ENCODE measurements at places on chromosomes 5 and 9. TPM values are rescaled to one million over a fixed set of nuclear protein-coding genes. Genes with fewer than 3 reads are reported as not detected.

DNA sequence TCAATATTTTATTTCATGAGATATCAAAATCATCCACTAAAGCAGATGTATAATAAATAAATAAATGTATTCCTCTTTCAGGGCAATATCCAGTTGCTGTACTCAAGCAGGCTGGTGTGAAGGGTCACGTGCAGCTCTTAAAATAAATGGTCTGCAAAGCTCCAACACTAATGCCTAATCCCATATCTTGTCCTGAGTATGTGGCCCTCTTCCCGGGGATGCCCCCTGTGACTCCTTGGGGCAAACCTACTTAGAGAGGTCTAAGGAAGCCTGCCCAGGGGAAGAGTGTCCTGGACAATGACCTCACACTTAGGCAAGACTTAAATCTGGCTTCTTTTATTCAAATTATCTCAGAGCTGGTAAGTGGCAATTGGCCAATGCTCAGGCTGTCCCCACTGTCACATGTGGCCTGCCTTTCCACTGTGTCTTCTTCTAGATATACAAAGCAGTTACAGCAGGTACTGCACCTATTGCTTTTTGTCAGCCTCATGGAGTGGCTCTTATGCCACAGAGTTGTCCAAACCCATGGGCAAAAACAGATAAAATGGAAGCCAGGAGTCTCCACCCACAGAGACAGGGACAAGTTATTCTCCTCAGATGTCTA, 55.3 kb downstream of the SEMA5A start:
- no peak for DNase-seq

PAIP2 gene
- total RNA-seq = 75.6 TPM

GRCh38 chr5:95081982-95082381, 202.9 kb downstream of the MCTP1 start:
- no peak for DNase-seq

SCGB3A1 gene
- total RNA-seq = 1.4 TPM

DNA sequence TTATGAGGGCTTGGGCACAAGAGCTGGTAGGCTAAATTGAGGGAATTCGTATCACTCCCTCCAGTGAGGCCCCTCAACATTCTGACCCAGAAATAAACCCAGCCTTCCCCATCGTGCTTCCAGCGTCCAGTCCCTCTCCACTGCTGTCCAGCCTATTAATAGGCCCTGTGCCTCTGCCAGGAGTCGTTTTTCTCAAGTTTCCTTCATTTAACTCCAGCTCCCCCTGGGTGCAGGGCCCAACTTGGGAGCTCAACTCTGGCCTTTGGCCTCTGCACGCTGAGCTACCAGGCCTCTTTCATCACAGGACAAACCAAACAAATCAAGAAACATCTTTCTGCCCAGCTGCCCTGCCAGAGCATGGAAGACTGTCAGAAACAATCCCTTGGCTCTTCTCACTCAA, 10.0 kb downstream of the HBEGF start:
- no peak for DNase-seq

UNC13B gene
- total RNA-seq = 49.5 TPM

DNAI1 gene
- not detected for total RNA-seq

DNA sequence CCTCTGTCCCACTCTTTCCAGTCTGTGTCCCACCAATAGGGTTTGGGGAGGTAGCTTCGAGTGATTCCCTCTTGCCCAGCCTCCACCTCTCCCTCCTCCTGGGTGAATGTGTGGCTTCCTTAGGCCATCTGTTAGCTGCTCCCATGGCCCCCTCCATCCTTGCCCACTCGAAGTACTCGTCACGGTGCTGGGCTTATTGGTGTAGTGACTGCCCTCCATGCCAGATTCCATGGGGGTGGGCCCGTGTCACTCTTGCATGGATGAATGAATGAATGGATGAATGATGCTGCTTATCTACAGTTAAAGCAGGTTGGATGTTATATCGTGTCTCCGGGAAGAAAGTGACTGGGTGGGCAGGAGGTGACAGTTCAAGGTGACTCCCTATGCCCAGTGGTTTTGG, 19.1 kb downstream of the HMCN2 start:
- DNase-seq = no peak

DMRT3 gene
- total RNA-seq = not detected

PCDHAC2 gene
- total RNA-seq = 4.0 TPM

CARTPT gene
- not detected for total RNA-seq

- no peak for DNase-seq
Measured at GRCh38 chr5:57445705-57446037, 36.9 kb downstream of the ACTBL2 start.

GRCh38 chr9:90070931-90071660, 466.3 kb downstream of the GADD45G start:
- DNase-seq = no peak

AJM1 gene
- total RNA-seq = 4.8 TPM

DNA sequence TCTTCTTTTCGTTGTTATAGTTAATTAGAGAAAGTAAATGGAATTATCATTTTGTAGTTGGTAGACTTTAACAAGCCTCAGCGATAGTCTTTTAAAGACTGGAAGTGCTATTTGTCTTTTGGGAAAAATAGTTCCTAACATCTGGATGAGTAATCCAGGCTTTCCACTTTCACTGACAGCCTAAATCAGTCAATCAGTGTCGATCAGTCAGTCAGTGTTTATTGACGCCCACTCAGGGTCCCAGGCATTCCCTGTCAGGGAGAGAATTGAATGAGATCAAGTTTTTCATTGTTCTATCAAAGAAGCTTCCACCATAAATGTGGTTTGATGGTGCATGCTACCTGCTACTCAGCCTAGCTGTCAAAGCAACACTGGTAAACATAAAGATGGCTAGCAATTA, 2.6 kb downstream of the ABL1 start:
- DNase-seq = no peak

PPP1R2B gene
- not detected for total RNA-seq

DNA sequence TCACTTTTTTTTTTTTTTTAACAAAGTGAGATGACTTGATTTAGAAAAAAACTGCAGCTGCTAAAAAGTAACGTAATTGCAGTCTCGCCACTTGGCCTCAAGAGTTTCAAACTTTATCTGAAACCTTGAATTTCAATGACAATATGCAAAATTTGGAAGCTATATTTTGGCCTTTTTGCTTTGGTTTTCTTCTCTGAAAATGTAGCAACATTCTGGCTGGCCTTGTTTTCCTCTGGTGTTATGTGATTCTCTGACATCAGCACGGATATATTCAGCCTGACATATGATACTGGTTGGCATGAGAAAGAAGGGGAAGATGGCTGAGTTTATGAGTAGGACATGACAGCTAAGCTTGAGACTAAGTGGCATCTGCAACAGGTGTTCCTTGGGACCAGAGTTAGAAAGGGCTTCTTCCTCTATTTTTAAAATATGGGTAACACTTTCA, 136.5 kb downstream of the MEF2C start:
- DNase-seq = no peak

DNA sequence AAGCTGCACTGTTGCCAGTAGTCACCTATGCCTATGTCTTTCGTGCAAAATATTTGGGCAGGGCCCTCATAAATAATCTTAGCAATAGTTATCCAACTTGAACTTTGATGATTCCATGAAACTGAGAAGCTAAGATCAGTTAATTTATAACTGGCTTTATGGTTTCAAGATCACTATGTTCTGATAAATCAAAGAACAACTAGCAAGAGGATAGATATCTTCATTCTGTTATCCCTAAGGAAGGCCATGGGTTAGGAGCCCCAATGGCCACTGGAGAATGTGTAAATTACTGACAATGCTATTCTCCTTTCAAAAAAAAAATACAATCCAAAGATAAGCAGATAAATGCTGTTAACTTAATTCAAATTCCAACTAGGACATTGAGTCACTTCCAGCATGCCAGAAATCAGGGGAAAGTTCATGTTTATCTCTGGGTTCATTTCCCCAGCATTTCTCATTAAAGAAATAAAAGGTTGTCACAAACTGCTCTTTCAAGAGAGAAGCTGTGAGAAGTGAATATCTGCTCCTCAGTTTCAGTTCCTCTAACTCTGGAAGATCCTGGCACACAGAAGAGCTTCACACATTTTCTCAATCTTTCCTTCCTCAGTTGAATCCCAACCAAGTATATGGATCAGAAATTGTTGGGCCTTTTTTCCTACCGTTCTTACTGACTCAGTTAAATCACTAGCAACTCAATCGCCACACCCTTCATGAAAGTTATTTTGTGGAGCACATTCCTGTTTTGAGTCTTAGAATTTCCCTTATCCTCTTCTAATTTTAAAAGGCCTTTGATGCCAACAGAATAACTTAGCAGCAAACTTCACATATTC, 59.6 kb upstream of the SLC1A1 start:
- DNase-seq = no peak

ZBTB5 gene
- total RNA-seq = 12.6 TPM

DOCK8 gene
- 65.8 TPM for total RNA-seq

- no peak for DNase-seq
Measured at GRCh38 chr5:142817949-142818431, 47.8 kb downstream of the ARHGAP26 start.

PDZD2 gene
- 7.8 TPM for total RNA-seq

- no peak for DNase-seq
Measured at GRCh38 chr5:156584871-156585270, 257.9 kb downstream of the SGCD start.

GRCh38 chr5:83396662-83397061, 74.9 kb upstream of the VCAN start:
- DNase-seq = no peak

GRCh38 chr5:151214614-151215545, 9.0 kb downstream of the CCDC69 start:
- peak; percentile 45 for DNase-seq

ZNF879 gene
- total RNA-seq = 4.1 TPM

Measured in ureter (tissue), 1 donor.